H1 (cell line): ENCODE measurements at places on chromosomes 2 and 18. TPM values are rescaled to one million over a fixed set of nuclear protein-coding genes. Genes with fewer than 3 reads are reported as not detected.
A peak's percentile ranks its signal among the peaks of the same experiment; 100 is the strongest.

The BMP10 gene
- not detected in 2 replicates for polyA plus RNA-seq

The UGT1A4 gene
- not detected in 2 replicates for polyA plus RNA-seq

DNA sequence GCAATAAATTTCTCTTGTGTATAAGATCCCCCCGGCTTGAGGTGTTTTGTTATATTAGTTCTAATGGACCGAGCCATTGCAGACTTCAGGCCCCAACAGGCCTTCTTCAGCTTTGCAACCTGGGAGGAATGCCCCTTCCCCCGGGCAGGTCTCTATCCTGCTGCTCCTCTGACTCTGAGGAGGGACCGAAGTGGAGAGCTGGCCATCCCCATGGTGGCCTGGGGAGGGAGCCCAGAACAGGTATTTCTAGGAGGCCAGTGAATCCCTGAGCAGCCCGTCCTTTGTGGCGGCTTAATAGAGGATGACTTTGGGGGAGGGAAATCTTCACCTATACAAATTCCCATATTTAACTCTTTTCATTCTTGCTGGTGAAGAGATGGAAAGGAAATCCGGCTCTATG is 715.8 kb upstream of the SOX11 start:
- DNase-seq = no peak
- no peaks in the 10 kb centered on the region for H3K27me3 ChIP-seq
- H3K4me1 ChIP-seq = no peaks in the 10 kb centered on the region
- H3K36me3 ChIP-seq = no peaks in the 10 kb centered on the region

GRCh38 chr2:20034821-20035220 is 16.6 kb downstream of the LAPTM4A start:
- DNase-seq = no peak
- H3K4me1 ChIP-seq = no peaks in the 10 kb centered on the region
- H3K27ac ChIP-seq = no peak overlapping the region
- no peak overlapping the region for H3K4me3 ChIP-seq

GRCh38 chr2:190656301-190656700 is 7.4 kb downstream of the NAB1 start:
- H3K4me3 ChIP-seq = no peak overlapping the region
- no peaks in the 10 kb centered on the region for H3K36me3 ChIP-seq
- H3K27me3 ChIP-seq = no peaks in the 10 kb centered on the region
- H3K4me1 ChIP-seq = peaks cover 4% of the 10 kb centered on the region; the same call in 1 of the 2 replicates

DNA sequence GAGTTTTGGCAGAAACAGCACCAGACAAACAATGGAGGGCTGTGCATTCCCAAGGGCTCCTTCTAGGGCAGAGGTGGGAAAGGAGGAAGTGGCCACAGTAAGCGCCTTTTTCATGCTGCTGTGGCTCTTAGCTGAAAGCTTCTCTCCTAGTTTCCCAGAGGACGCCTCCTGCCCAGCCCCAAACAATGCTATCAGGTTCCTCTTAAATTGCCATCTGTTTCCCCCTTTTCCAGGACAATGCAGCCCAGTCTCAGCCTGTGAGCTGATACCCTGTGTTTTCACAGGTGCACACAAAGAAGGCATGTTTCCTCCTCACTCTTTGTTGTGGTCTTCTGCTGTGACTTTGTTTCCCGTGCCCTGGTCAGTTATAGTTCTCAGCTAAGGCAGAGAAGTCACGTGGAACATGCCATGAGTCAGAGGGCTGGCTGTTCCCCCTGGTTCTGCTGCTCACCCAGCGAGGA is 5.4 kb upstream of the FAM124B start:
- no peaks in the 10 kb centered on the region for H3K27me3 ChIP-seq
- no peaks in the 10 kb centered on the region for H3K4me1 ChIP-seq
- H3K36me3 ChIP-seq = no peaks in the 10 kb centered on the region
- DNase-seq = no peak

DNA sequence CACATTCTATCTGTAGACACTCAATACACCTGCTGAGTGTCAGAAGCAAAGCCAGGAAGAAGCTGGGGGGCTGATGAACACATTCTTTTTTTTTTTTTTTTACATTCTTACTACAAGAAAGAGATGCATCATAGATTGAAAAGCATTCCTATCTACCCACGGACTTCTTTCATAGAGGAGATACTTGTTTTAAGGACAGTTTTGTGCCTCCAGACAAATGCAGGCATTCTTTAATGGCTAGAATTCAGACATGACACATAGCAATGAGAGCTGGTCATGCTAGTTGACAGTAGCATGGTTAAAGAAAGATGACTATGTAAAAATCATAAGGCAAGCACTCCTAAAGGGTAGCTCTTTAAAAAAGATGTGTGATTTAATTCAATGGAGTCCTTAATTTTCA is 110.2 kb downstream of the EPHA4 start:
- H3K4me1 ChIP-seq = no peaks in the 10 kb centered on the region
- H3K4me3 ChIP-seq = no peak overlapping the region
- no peak for DNase-seq

GRCh38 chr2:206442833-206443734 is at the start of gene ADAM23:
ADAM23 (plus strand) TSS chr2:206443532; CDS start chr2:206443867, 335 bp downstream.
- H3K27me3 ChIP-seq = peaks cover 9% of the 10 kb centered on the region; the same call in 1 of the 2 replicates
- H3K4me1 ChIP-seq = peaks cover 7% of the 10 kb centered on the region; the same call in 1 of the 2 replicates
- peak; percentile 84 for DNase-seq
- peak within 1 kb of the TSS; percentile 55 for H3K4me3 ChIP-seq

The ALPP gene
- polyA plus RNA-seq = 0.15 and 0.20 TPM in 2 replicates

DNA sequence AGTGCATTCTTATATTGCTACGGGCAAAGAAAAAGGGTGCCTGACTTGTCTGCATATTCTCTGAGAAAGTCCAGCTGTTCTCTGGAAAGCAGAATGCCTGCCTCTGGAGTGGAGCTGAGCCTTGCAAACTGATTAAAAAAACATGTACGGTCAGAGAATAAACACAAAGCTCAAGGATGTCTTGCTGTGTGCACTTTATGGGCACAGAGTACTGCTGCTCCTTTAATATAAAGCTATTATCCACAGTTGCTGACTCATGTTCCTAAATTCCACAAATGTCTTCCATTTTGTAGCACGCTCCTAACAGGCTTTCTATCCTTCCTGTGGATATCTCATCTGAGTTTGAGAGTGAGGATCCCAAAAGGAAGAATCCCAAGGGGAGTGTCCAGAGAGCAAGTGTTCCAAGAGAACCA is 229.0 kb downstream of the MREG start:
- no peak overlapping the region for H3K4me3 ChIP-seq
- H3K27me3 ChIP-seq = no peaks in the 10 kb centered on the region

The MC2R gene
- polyA plus RNA-seq = not detected in 2 replicates

DNA sequence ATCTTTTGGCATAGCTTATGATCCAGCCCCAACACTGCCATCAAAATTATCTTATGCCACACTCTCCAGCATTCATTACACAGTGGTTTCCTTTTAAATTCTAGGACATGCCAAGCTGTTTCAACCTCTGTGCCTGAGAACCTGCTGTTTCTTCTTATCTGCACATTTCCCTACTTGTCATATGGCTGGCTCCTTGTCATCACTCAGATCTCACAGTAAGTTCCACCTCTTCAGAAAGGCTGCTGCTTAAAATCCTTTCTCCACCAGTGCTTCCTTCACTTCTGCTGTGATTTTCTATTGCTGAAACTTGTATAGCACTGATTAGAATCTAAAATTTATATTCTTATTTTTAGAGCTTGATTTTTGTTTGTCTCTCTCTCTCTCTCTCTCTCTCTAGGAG is 43.4 kb downstream of the MC4R start:
- H3K4me3 ChIP-seq = no peak overlapping the region
- DNase-seq = no peak
- no peaks in the 10 kb centered on the region for H3K36me3 ChIP-seq

GRCh38 chr2:96485350-96485749 is 19.8 kb downstream of the NEURL3 start:
- no peak overlapping the region for H3K4me3 ChIP-seq
- peaks cover 3% of the 10 kb centered on the region; the same call in 1 of the 2 replicates for H3K4me1 ChIP-seq
- H3K36me3 ChIP-seq = no peaks in the 10 kb centered on the region
- H3K27ac ChIP-seq = no peak overlapping the region
- DNase-seq = no peak

DNA sequence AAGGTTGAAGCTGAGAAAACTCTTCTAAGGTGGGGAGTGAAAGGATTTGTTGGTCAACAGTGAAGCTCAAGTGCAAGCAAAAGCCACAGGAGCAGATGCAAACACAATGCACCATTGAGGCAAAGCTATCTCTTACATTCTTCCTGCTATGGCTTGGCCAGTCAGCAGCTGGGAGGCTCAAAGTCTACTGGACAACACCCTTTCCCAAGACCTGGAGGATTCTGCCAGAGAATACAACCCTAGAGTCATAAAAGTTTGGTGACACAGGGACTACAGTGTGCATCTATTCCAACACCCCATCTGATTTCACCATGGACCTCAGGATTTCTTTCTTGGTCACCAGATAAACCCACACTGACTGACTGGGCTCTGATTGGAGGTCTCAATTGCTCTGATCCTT is 342.0 kb downstream of the HRH4 start:
- DNase-seq = no peak
- H3K36me3 ChIP-seq = no peaks in the 10 kb centered on the region
- 0 out of 2 replicates have a peak, but pooled peaks cover 7% of the 10 kb centered on the region for H3K4me1 ChIP-seq
- H3K27me3 ChIP-seq = no peaks in the 10 kb centered on the region
- no peak overlapping the region for H3K4me3 ChIP-seq
- H3K27ac ChIP-seq = no peak overlapping the region

DNA sequence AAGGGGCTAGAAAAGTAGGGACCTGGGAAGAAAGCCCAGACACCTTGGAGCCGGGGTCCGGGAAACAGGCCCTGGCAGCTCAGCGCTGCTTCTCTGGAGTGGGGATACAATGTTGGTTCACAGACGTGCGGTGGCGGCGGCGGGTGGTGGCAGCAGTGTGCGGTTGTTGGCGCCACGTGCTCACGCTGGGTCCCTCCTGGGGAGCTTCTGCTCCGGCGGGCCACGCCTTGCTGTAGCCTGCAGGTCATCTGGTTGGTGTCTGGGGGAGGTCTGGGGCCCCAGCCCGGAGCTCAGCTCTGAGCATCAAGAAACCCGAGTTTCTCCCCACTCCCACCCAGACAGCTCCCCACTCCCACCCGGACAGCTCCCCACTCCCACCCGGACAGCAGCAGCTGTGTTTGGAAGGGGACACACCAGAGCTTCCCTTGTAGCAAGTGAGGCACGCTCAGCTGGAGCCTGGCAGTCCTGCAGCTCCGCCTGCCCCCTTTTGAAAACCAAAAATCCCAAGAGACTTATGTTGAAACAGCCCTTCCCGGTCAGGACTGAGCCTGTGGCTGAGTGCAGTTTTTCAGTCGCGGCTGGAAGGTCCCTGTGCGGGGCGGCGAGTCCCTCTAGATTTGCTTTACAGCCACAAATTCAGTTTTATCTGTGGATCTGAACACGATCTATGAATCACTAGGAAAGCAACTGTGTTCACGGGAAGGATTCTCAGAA is 46.9 kb downstream of the NFATC1 start:
- no peak overlapping the region for H3K4me3 ChIP-seq
- H3K27me3 ChIP-seq = no peaks in the 10 kb centered on the region
- no peak overlapping the region for H3K27ac ChIP-seq
- no peak for DNase-seq

DNA sequence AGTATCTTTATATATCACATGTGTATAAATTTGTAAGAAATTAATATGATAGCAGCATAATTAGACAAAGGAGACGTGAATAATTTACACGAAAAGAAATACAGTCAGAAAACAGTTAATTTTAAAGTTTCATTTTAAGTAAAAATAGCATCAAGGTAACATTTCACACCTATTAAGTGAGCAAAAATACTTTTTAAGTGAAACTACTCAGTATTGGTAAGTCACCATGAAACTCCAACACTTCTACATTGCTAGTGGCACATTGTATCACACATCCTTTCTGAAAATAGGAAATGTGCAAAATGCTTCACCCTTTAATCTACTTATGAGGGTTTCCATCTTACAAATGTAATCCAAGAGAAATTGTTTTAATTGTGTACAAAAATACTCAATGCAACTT is 287.9 kb upstream of the EPAS1 start:
- H3K27me3 ChIP-seq = no peaks in the 10 kb centered on the region
- DNase-seq = no peak
- no peak overlapping the region for H3K27ac ChIP-seq
- H3K4me1 ChIP-seq = no peaks in the 10 kb centered on the region
- H3K4me3 ChIP-seq = no peak overlapping the region
- no peaks in the 10 kb centered on the region for H3K36me3 ChIP-seq

The FRZB gene
- 4.4 and 5.0 TPM in 2 replicates for polyA plus RNA-seq

The SCYGR6 gene
- not detected in 2 replicates for polyA plus RNA-seq

DNA sequence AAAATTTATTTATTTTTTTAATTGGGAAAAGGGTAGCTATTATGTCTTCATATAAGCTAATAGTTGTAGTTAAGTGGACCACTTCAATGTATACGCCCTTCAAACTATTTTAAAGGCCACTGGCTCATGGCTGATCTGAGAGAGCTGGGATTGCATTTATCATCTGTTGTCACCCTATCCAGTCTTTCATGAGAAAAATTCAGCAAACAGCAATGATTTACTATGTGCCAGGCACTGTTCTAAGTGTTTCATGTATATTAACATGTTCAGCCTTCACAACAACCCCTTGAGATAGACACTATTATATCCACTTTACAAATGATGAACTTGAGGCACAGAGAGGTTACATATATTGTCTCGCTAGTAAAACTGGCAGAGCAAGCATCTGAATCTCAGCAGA is 66.1 kb upstream of the ZNF397 start:
- DNase-seq = no peak
- no peaks in the 10 kb centered on the region for H3K36me3 ChIP-seq
- H3K4me1 ChIP-seq = peaks cover 7% of the 10 kb centered on the region
- no peak overlapping the region for H3K27ac ChIP-seq
- H3K4me3 ChIP-seq = no peak overlapping the region

The ABCG5 gene
- polyA plus RNA-seq = not detected in 2 replicates

- no peak overlapping the region for H3K4me3 ChIP-seq
- 0 out of 2 replicates have a peak, but pooled peaks cover 2% of the 10 kb centered on the region for H3K27me3 ChIP-seq
- no peaks in the 10 kb centered on the region for H3K36me3 ChIP-seq
- no peak overlapping the region for H3K27ac ChIP-seq
- H3K4me1 ChIP-seq = peaks cover 5% of the 10 kb centered on the region
Observed at GRCh38 chr2:236858661-236859060, 227.0 kb upstream of the COPS8 start.

GRCh38 chr2:214034417-214034816 is 376.4 kb upstream of the VWC2L start:
- no peaks in the 10 kb centered on the region for H3K4me1 ChIP-seq
- no peak for DNase-seq
- H3K4me3 ChIP-seq = no peak overlapping the region
- no peaks in the 10 kb centered on the region for H3K36me3 ChIP-seq

The TTN gene
- 0.16 and 0.30 TPM in 2 replicates for polyA plus RNA-seq

The PDE1A gene
- polyA plus RNA-seq = not detected in 2 replicates

The LCT gene
- polyA plus RNA-seq = 0.03 TPM in 1 of 2 replicates, not detected in the other

- H3K36me3 ChIP-seq = no peaks in the 10 kb centered on the region
- no peaks in the 10 kb centered on the region for H3K4me1 ChIP-seq
- no peaks in the 10 kb centered on the region for H3K27me3 ChIP-seq
- H3K4me3 ChIP-seq = no peak overlapping the region
- DNase-seq = no peak
Observed at GRCh38 chr2:226334981-226335720, 464.5 kb downstream of the IRS1 start.

The ALLC gene
- not detected in 2 replicates for polyA plus RNA-seq

The M1AP gene
- 4.8 and 6.6 TPM in 2 replicates for polyA plus RNA-seq

GRCh38 chr2:221346411-221346810 is 225.7 kb downstream of the EPHA4 start:
- DNase-seq = no peak
- no peak overlapping the region for H3K4me3 ChIP-seq
- no peaks in the 10 kb centered on the region for H3K36me3 ChIP-seq
- H3K27me3 ChIP-seq = no peaks in the 10 kb centered on the region
- H3K27ac ChIP-seq = no peak overlapping the region
